ENCODE measurements at places on chromosomes 1 and 21.
A peak's percentile ranks its signal among the peaks of the same experiment; 100 is the strongest.

DNA sequence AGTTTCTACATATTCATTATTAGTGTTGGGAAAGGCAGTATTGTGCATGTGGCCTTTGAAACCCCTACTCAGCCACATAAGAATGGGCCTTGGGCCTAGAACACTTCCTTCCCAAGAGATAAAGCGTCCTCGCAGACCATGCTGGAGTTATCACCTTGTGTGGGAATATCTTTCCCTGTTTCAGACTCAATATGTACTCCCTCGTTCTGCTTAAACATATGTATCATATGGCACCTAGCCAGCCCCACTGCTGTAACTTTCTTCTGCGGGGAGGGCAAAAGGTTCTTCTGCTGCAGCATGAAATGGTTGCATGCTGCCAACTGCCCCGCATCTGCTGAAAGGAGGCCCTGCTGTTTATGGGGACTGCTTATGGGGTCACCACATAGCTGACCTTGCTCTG is 92.0 kb downstream of the CRB1 start:
- no peak for DNase-seq

DNA sequence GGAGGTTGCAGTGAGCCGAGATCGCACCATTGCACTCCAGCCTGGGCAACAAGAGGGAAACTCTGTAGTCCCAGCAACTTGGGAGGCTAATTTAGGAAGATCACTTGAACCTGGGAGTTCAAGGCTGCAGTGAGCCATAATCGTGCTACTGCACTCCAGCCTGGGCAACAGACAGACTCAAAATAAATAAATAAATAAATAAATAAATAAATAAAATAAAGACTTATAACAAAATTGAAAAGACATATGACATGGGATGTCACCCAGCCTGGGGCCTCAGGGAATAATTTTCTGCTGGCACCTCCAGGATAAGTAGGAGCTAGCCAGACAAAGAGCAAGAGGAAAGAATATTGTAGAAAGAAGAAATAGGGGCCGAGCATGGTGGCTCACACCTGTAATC is 77.9 kb upstream of the PUM1 start:
- DNase-seq, result no peak

DNA sequence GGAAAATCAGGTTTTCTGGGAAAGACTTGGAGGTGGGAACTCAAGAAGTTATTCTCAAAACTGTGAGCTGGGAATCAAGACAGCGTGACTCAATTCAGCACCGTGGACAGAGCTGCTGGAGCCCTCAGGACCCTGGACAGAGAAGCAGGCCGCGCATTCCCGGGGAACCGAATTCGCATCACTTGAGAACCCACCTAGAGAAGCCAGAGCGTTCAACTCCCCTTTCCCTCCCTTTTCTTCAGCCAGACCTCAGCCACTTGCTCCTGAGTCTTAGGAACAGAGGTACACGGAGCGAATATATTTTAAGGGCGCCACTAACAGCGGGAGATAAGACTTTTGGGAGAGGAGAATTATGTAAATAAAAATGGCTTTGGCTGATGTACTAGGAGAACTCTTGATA is 2.0 kb upstream of the LIN28A start:
- peak; percentile 89 for DNase-seq

- DNase-seq, result no peak
Measured at GRCh38 chr1:185785586-185785985, 51.4 kb downstream of the HMCN1 start.

DNA sequence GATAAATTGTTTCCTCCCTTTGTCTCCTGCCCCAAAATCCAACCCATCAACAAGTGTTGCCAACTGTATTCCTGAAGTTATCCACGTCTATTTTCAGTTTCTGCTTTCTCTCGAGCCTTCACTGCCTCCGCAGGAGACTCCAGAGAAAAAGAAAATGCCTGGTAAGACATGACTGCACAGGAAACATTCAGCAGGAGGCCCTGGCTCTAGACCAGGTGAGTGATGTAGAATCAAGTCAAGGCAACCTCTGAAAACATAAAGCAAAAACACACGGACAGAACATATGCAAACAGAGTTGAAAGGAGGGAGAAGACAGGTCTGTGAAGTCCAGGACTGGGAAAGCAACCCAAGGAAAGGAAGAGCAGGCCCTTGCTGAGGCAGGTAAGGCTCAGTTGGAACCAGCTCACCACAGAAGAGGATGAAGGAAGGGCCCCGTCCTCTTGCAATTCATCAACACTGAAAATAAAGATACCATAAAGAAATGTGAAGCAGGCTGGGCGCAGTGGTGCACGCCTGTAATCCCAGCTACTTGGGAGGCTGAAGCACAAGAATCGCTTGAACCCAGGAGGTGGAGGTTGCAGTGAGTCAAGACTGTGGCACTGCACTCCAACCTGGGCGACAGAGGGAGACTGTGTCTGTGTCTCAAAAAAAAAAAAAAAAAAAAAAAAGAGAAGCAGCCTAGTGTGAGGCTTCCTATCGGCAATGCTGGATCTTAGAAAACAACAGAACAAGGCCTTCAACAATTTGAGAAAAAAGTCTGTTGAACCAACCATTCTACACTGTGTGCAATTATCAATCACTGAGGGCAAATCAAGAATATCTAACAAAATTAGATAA is 8.8 kb downstream of the NOL9 start:
- DNase-seq, result no peak

GRCh38 chr1:21614419-21615115 is 54.6 kb downstream of the RAP1GAP start:
- no peak for DNase-seq

- no peak for DNase-seq
Measured at GRCh38 chr1:206540044-206540780, 32.9 kb downstream of the RASSF5 start.

DNA sequence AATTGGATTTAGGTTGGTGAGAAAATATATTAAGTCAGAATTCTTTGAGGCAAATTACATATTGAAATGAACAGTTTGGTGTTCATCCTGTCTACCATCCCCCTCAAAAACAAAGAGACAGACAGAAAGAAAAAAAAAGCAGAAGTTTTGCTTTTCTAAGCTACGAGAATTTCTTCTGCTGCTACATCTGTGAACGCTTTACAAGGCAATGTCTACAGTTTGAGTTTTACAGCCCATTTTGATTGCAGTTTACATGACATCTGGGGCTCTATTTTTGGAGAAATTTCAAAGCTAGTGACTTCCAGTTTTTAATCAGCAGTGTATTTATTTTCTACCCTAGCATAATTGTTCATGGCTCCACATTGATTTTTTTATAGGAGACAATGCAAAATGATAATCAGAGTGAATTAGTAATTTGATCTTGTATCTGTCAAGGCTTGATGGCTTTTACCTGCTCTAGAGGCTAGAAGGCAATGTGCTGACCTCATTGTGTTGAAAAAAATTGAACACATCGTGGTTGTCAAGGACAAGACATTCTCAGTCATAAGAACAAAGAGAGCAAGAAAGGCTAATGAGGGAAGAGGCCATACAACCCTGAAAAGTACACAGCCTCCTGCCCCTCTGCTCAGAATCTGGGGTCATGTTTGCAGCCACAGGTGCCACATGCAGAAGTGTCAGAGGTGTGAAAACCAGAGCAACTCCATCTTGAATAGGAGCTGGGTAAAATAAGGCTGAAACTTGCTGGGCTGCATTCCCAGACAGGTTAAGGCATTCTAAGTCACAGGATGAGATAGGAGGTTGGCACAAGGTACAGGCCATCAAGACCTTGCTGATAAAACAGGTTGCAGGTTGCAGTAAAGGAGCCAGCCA is 201.0 kb upstream of the CAMK1G start:
- no peak for DNase-seq

DNA sequence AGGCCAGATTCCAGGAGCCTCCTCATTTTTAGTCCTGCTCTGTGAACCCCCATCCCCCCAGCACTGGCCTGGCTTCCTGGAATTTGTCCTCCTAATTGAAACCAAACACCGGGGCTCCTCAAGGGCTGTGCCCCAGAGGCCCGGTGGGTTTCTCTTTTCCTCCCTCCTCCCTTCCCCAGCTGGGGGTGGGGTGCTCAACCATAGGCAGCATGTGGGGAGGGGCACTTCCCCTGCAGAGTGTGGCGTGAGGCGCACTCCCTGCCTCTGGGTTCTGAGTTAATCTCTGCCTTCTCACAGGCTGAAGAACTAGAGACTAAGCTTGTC is 67.5 kb upstream of the ACOT11 start:
- no peak for DNase-seq

DNA sequence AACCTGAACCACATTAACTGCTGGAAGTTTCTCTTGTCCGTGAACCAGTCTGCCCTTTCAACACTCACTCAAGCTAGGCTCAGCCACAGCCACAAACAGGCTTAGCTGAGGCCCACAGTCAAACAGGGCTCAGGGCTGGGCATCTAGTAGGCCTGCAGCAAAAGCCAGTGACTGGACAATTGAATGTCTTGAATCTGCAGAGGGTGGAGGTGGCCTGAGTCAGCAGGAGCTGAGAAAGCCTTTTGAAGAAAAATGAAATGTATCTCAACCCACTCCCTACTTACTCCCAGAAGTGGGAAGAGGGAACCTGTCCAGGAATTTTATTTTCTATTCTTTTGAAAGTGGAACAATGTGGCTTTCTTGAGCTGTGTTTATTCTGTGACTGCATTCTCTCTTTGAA is 95.4 kb downstream of the PTPRU start:
- no peak for DNase-seq

Measured in endothelial cell (in vitro differentiated cells).